ENCODE measurements at places on chromosomes 2 and 18. TPM values are rescaled to one million over a fixed set of nuclear protein-coding genes. Genes with fewer than 3 reads are reported as not detected.

CDH20 gene
- not detected for total RNA-seq

CNDP1 gene
- not detected for total RNA-seq

ANKRD62 gene
- not detected for total RNA-seq

RAD51AP2 gene
- total RNA-seq = not detected

CHRND gene
- total RNA-seq = not detected

TMEM247 gene
- total RNA-seq = not detected

FHOD3 gene
- total RNA-seq = 13.7 TPM

GALNT14 gene
- 3.2 TPM for total RNA-seq

HOXD9 gene
- total RNA-seq = 1.4 TPM

CROCC2 gene
- total RNA-seq = 0.12 TPM

IGFBP2 gene
- total RNA-seq = 3.5 TPM

CD8B gene
- not detected for total RNA-seq

ACMSD gene
- total RNA-seq = not detected

ALPI gene
- total RNA-seq = not detected

FOXI3 gene
- total RNA-seq = not detected

AKAIN1 gene
- total RNA-seq = not detected

SPATA3 gene
- total RNA-seq = not detected

WIPF1 gene
- 35.3 TPM for total RNA-seq

FBXO48 gene
- 0.98 TPM for total RNA-seq

FEV gene
- not detected for total RNA-seq

DUSP2 gene
- total RNA-seq = 0.49 TPM

LRRTM1 gene
- total RNA-seq = not detected

DNAJC5G gene
- not detected for total RNA-seq

SNORC gene
- total RNA-seq = 0.24 TPM

Measured in RPMI7951 (cell line).